ENCODE measurements at places on chromosomes 7 and 10. TPM values are rescaled to one million over a fixed set of nuclear protein-coding genes. Genes with fewer than 3 reads are reported as not detected.

The KLLN gene
- total RNA-seq: 0.47 TPM

The SP8 gene
- total RNA-seq: not detected

The ZNF138 gene
- total RNA-seq: 4.8 TPM

The EXOC6 gene
- total RNA-seq: 9.2 TPM

The OSBPL3 gene
- total RNA-seq: 9.0 TPM

The ASL gene
- 10.6 TPM for total RNA-seq

The CASD1 gene
- 17.6 TPM for total RNA-seq

The ELFN1 gene
- 12.0 TPM for total RNA-seq

The CYP2C8 gene
- total RNA-seq: not detected

The NME8 gene
- total RNA-seq: not detected

The CRTAC1 gene
- total RNA-seq: 1.6 TPM

The FAM25G gene
- not detected for total RNA-seq

The GPR85 gene
- 0.69 TPM for total RNA-seq

The SLC26A5 gene
- not detected for total RNA-seq

The ADAM12 gene
- 0.35 TPM for total RNA-seq

The CUZD1 gene
- 0.12 TPM for total RNA-seq

The PNLIPRP3 gene
- total RNA-seq: not detected

The ZKSCAN1 gene
- 33.3 TPM for total RNA-seq

The CALD1 gene
- total RNA-seq: 118 TPM

The HOXA11 gene
- total RNA-seq: not detected

The BTAF1 gene
- total RNA-seq: 13.1 TPM

The UBTD1 gene
- total RNA-seq: 28.1 TPM

The WAC gene
- 120 TPM for total RNA-seq

The C10orf71 gene
- total RNA-seq: 126 TPM

The ADAMTS14 gene
- total RNA-seq: 0.10 TPM

The GIMAP4 gene
- 40.2 TPM for total RNA-seq

The AP3M1 gene
- 27.9 TPM for total RNA-seq

The FKBP9 gene
- total RNA-seq: 143 TPM

The GOLGA7B gene
- not detected for total RNA-seq

The EVX1 gene
- not detected for total RNA-seq

The DYNC1I1 gene
- total RNA-seq: 39.0 TPM

The CRPPA gene
- total RNA-seq: 7.5 TPM

The NUDCD3 gene
- total RNA-seq: 104 TPM

The ACSL5 gene
- total RNA-seq: 6.3 TPM

The PIK3AP1 gene
- 7.5 TPM for total RNA-seq

The BZW2 gene
- 377 TPM for total RNA-seq

The SSBP1 gene
- 98.4 TPM for total RNA-seq

The C7orf57 gene
- total RNA-seq: not detected

The CPA1 gene
- not detected for total RNA-seq

The SLC18A3 gene
- total RNA-seq: not detected

The BTBD16 gene
- not detected for total RNA-seq

The CYP3A5 gene
- total RNA-seq: 0.25 TPM

The CLDN4 gene
- not detected for total RNA-seq

The FAM237B gene
- total RNA-seq: not detected

The RADIL gene
- 2.8 TPM for total RNA-seq

The CPED1 gene
- 32.8 TPM for total RNA-seq

The SHH gene
- not detected for total RNA-seq

The C1GALT1 gene
- total RNA-seq: 19.4 TPM

The VWDE gene
- not detected for total RNA-seq

The ADARB2 gene
- total RNA-seq: 0.22 TPM

The TBRG4 gene
- total RNA-seq: 83.0 TPM

The GPNMB gene
- 339 TPM for total RNA-seq

The ADRA2A gene
- 0.64 TPM for total RNA-seq

The NPSR1 gene
- total RNA-seq: not detected

The PRR15 gene
- 0.35 TPM for total RNA-seq

The KCNIP2 gene
- total RNA-seq: 568 TPM

The CHST15 gene
- total RNA-seq: 4.0 TPM

The PRRT4 gene
- 1.6 TPM for total RNA-seq

The CCDC172 gene
- not detected for total RNA-seq

Measured in left ventricle myocardium superior (tissue), 1 donor.